ENCODE measurements at places on chromosomes 5 and 9.
A peak's percentile ranks its signal among the peaks of the same experiment; 100 is the strongest.

- no peak for DNase-seq
These were observed 277.6 kb downstream of the SEMA5A start for GRCh38 chr5:9268226-9268625.

DNA sequence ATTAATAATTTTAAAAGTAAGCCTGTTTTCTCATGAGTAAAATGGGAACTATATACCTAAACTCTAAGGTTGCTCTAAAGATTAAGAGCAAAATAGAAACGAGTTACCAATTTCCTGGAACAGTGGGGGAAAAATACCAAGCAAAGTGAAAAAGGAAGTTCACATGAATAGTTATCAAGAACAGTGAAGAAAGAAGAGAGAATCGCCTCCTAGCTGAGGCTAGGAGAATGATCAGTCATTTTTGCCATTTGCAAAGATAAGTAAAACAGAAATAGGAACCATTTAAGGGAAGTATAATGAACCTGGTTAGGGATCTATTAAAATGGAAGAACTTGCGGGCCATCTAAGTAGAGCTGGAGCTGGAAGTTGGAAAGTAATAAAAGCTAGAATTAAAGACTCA lies 50.7 kb downstream of the P4HA2 start:
- DNase-seq, result no peak

GRCh38 chr9:114602620-114603019 lies 8.5 kb upstream of the TMEM268 start:
- DNase-seq, result no peak

DNA sequence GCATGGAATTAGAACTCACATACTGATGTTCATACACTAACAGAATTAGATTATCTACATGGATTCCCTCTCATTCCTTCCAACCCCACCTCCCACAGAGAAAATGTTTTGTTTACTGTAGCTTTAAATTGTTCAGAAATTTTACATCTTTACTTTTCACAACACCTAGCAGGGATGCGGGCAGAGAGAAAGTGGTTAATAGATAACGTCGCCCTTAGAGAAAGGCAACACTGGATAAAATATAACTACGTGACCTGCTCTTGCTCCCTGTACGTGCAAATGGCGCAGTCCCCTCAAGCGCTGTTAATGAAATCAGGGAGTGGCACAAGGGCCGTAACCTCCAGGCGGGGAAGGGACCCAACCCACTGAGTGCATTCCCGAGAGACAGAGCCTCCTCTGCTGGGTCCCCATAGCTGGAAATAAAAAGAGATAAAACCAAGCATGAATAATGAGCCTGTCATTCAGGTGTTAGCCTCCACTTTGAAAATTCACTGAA lies 125.3 kb upstream of the DAPK1 start:
- no peak for DNase-seq

GRCh38 chr5:67211926-67212325 lies 15.3 kb upstream of the CD180 start:
- DNase-seq, result no peak

GRCh38 chr5:113042491-113043243 lies 66.1 kb downstream of the DCP2 start:
- no peak for DNase-seq

- no peak for DNase-seq
These were observed 1.1 kb downstream of the SRD5A1 start for GRCh38 chr5:6634306-6634705.

DNA sequence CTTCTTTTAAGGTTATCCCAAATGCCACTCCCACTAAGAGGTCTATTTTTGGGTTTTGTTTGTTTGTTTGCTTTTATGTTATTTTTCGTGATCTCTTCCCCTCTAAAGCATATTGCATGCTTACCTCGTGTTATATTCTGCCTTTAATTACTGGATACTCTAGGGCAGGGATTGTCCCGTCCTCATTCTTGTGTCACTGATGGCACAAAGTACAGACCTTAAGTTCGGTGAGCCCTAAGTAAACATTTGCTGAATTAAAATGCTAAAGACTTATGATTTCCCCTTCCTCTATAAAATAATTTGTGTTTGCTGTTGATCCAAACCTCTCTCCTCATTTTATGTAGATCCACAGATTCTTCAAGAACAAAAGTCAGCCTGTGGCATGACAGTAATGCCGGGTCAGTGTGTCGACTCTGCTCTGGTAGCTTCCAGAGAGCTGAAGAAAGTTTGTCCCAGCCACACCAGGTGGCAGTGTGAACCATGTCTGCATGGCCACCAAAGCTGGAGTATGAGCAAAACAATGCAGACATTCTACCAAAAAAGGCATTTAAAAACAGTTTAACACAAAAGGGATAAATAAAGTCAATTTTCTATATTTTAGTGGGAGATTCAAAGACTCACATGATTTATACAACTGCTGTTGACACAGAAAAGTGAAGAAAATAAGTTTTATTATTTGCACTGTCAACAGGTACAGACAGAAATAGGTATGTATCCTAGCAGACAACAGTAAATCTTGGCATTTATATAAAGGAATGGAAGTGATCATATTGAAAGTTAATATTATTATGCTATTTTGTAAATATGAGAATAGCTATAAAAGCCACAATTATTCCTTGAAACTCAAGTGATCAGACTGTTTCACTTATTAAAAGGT lies 17.9 kb upstream of the POC5 start:
- DNase-seq, result no peak

GRCh38 chr5:103909391-103909790 lies 346.8 kb upstream of the NUDT12 start:
- no peak for DNase-seq

DNA sequence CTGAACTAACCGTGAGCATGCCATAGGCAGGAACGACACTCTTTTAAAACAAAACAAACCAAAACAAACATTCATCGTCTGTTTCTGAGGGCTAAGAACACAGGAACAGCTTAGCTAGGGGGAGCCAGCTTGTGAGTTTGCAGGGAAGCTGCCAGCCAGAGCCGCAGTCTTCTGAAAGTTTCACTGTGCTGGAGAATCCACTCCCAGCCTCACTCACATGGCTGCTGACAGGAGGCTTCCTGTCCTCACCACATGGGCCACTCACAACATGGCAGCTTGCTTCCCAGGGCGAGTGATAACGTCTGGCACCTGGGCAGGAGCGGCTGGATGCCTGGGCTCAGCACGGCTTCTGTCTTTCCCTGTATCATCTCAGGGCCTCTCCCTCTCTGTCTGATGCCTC lies 275.2 kb downstream of the MSX2 start:
- no peak for DNase-seq

DNA sequence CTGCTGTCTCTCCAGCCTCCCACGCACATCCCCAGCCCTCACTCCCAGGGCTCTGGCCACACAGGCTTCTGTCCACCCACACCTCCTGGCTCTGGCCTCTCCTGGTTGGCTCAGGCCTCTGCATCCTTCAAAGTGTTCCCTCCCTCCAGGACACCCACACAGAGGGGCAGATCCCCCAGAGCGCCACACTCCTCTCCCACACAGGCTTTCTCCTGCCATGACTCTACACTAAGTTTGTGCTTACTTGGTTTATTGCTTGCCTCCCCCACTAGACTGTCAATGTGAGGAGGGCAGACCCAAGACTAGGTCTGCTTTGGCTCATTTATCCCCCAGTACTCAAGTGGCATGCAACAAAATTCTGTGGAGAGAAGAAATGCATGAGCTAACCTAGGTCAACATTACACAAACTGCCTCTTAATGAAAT lies 67.0 kb upstream of the SPOCK1 start:
- no peak for DNase-seq

DNA sequence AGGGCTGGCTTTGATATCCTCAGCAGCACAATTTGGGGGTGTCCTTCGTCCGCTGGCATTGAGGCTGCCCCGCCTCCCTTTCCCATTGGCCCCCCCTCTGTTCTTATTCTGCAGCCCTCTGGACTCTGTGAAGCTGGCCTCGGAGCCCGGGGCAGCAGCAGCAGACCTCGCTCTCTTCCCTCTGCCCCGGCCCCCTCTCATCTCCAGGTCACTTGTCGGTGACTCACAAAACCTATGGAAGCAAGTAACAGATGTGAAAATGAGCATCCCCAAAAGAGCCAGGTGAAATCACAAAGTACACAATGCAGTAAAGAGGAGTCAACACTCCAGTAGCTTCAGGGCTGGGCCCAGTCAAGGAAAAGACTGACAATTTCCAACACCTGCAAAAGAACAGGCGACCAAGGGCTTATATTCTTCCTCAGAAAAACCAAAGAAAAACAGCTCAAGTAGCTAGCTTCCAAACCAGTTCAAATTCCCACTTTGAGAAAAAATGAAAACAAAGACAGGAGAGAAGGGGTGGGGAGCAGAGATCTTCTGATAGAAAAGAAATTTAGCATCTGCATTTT lies 97.5 kb downstream of the ZNF608 start:
- DNase-seq, result no peak

- DNase-seq, result no peak
These were observed 47.0 kb upstream of the PDE8B start for GRCh38 chr5:77163453-77163852.

GRCh38 chr5:53333160-53333559 lies 147.3 kb upstream of the FST start:
- no peak for DNase-seq

DNA sequence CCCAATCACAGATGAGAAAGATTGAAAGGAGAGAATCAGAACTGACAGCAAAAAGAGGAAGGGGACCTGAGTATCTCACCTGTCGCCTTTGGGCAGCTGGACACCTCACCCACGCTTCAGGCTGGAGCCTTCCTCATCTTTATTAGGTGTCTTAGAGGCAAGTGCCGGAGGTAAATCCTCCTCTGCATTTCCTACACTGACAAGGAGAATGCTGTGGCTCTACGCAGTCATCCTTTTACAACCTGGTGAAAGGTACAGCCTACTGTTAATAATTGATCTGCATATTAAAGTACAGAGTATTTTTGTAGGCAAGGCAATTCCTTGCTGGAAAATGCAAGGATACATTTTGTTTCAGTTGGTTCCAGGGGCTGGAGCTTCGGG lies 34.8 kb downstream of the PRLR start:
- peak; percentile 17 for DNase-seq

- no peak for DNase-seq
These were observed 68.1 kb downstream of the INVS start for GRCh38 chr9:100167176-100167575.

DNA sequence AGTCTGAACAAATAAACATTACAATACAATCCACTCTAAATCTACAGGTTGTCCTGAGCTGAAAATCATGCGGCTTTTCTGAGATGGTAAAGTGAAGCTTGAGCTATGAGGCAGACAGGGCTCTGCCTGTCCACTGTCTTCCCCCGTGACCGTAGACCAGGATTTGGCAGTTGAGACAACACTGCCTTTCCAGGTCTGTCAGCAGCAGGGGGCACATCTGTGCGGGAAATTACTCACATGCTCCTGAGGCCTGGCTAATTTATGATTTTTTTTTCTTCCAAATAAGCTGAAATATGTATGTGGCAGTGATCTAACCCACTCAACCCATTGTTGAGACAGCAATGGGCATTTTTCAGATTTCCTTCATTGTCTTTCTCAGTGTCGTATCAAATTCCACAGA lies 307.9 kb downstream of the FBXL7 start:
- no peak for DNase-seq

- no peak for DNase-seq
These were observed 35.2 kb upstream of the PDE8B start for GRCh38 chr5:77175231-77175630.

DNA sequence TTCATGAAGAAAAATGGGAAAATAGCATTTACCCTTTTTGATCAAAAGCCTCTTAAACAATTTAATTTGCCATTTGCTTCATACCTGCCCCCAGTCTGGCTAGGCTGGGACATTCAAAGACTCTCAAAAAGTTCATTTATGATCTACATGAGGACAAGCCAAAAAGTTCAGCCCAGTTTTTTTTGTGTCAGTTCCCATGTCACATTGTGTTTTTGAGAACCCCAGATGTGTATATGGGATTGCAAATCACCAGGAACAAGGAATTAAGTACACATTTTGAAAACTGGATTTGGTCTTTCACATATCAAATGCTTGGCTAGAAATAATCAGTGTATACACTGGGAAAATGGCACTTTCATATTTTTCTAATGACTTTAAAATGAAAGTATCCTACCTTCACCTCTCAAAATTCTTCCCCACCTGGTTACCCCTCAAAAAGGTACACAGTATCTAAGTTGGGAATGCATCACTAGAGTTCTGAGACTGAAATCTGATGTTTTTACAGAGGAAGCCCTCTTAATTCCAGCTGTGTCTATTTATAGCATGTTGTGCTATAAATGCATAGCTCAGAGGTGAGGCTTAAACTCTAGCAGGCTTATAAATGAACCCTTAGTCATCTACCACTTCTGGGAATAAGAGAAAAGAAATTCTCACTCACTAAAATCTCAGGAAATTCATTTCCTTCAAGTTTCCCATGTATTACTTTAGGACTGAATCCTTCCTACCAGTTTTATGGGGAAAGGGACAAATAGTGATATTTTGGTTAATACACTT lies 9.3 kb downstream of the STOM start:
- no peak for DNase-seq

GRCh38 chr9:26811106-26811505 lies 81.5 kb downstream of the CAAP1 start:
- DNase-seq, result no peak

GRCh38 chr5:172802112-172802511 lies 31.1 kb upstream of the DUSP1 start:
- no peak for DNase-seq

DNA sequence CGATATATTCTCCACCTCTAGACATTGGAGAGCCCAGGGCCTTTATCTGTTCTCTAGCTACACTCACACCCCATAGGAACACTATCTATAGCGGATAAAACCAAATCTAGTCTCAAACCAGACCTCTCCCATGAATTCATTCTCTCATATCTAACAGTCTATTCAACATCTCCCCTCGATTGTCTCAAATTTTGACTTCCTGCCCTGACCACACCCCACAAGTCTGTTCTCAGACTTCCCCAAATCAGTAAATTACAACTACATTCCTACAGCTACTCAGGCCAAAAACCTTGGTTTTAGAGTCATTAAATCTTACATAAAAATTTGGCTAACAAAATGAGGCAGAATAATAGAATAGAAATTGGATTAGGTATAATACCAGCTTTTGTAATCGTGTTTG lies 12.5 kb upstream of the SLC1A3 start:
- no peak for DNase-seq

DNA sequence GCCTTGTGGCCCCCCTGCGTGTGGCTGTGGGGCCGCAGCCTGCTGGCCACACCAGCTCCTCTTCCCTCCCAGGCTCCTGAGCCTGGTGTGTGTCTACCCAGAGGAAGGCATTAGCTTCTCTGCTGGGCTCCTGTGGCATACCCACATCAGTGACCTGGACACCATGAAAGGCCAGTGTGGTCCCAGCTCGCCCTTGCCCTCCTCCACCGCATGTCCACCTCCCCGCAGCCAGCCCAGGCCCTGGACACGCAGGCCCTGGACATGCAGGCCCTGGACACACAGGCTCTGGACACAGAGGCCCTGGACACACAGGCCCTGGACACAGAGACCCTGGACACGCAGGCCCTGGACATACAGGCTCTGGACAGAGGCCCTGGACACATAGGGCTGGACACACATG lies 153.4 kb upstream of the PPP1R26 start:
- no peak for DNase-seq

DNA sequence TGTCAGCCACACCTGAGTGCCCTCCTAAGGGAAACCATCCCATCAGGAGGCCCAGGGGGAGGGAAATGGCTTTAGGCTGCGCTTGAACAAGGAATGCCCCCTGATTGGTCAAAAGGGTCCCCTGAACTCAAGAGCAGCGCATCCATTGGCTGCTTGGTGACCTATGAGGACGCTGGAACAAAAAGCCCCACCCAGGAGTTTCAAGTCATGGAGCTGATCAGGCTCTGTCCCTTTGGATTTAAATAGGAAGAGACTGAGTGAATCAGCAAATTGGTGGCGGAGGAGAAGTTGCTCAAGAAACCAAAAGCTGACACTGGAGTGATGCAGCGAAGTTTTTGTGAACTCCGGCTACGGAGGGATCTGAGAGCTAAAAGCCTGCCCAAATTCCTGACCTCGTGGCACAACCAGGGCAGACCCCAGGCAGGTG lies 66.7 kb downstream of the SMIM23 start:
- no peak for DNase-seq

Data from nucleus accumbens (tissue), 56 donors.